Breast epithelium (tissue), 4 donors: ENCODE measurements at places on chromosomes 12 and 14.
A peak's percentile ranks its signal among the peaks of the same experiment; 100 is the strongest.

GRCh38 chr14:60775296-60775695 lies 40.7 kb downstream of the MNAT1 start:
- H3K36me3 ChIP-seq = no peaks in the 10 kb centered on the region
- H3K27ac ChIP-seq = no peak overlapping the region
- H3K4me3 ChIP-seq = no peak overlapping the region
- DNase-seq = no peak

DNA sequence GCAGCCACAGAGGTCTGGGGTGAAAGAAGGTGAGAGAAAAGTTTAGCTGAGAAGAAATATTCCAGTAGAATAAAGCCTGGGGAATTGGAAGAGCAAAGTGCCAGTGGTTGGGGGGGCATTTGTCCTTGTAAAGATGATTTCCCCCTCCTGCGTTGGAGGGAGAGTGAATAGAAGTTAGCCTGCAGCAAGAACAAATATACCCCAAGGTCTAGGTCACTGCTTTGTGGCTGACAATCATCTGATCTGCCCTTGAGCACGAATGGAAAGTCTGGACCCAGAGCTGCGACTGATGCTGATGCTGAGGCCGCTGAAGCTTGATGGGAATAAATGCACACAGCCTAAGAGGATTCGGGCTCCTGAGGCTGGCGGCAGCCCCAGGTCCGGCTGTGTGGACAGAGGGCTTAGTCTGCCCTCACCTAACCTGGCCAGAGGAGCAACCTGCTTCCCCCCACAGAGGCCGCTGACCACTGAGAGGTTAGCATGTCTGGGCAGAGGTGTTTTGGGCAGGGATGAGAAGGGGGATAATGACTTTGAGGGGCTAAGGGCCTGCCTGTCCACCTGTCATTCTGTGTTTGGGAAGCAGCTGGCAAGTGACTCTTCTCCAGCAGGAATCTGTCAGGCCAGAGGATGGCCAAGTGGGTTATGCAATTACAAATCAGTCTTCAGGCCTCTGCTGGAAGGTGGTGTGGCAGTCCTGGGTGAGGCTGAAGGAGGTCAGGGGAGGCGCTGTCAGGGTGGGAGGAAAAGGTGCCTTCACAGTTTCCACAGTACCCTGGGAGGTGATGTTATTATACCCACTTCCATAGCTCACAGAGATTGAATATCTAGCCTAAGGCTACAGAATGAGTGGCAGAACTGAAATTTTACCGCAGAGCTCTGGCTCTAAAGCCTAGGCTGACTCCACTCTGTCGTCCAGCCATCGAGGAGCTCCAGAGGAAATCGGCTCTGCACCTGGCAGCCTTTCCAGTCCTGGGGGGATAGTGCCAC lies 11.7 kb downstream of the TUBA1C start:
- no peak for DNase-seq
- no peaks in the 10 kb centered on the region for H3K36me3 ChIP-seq
- no peak overlapping the region for H3K4me3 ChIP-seq
- no peak overlapping the region for H3K27ac ChIP-seq
- no peaks in the 10 kb centered on the region for H3K27me3 ChIP-seq

DNA sequence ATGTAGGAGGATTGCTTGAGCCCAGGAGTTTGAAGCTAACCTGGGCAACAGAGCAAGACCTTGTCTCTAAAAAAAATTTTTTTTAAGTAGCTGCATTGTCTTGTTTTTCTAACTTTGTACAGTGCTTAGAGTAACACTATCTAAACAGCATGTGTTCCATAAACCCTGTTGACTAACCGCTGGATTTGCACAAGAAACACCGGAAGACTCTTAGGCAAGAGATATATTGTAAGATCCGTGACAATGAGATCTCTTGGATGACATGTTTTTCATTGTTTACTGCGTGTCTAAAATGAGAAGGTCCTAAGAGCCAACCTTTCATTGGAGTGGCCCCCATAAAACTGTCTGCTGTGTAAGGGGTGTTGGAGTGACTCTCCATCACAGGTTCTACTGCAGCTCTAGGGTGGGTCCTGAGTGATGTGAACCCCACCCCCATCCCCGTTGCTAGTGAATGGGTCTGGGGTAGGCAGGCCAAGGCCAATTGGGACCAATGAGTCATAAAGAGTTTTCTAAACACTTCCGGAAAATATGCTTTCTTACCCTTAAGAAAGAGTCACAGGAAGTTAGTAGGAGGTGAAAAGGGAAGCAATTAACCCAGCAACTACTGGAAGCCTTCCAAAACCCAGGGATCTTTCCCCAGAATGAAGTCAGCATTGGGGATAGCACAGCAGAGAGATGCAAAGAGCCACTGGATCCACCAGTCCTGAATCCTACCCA lies 24.3 kb upstream of the PCNX1 start:
- no peaks in the 10 kb centered on the region for H3K36me3 ChIP-seq
- H3K4me3 ChIP-seq = no peak overlapping the region
- H3K27ac ChIP-seq = no peak overlapping the region
- H3K27me3 ChIP-seq = no peaks in the 10 kb centered on the region
- no peak for DNase-seq

DNA sequence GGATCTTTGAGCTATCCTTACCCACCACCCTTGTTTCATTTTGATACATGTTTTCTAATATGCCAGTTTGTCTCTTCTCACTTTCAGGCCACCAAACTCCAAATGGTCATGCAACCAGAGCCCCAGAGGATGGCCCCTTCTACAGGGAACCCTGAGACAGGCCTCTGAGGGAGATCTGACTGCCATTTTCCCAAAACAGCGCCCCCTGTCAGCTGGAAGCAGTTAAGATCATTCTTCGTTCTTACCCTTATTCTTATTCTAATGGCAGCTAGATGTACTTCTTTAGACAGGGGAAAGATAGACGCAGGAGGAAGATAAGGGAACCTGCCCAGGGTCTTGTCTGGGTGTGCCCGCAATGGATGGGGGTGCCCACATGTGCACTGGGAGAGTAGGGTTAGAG lies 38.4 kb downstream of the C12orf56 start:
- H3K4me3 ChIP-seq = no peak overlapping the region
- H3K4me1 ChIP-seq = no peaks in the 10 kb centered on the region
- no peak for DNase-seq
- H3K36me3 ChIP-seq = no peaks in the 10 kb centered on the region
- H3K27me3 ChIP-seq = no peaks in the 10 kb centered on the region

DNA sequence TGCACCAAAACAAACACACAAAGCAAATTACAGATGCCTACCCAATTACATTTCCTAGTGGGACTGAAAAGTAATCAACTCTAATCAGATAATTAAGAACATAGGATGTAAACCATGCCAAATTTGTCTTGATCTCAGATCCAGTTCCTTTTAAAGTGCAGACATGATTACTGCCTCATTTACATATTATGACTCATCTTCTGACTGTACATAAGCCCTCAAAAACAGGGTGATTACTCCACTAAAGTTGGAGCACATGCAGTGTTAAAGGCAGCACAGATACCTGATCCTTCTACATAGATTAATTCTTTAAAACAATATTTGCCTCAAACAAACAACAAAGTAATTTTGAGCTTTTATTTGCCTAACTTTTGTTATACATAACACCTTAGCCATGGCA lies 337.2 kb downstream of the RPS29 start:
- no peak overlapping the region for H3K4me3 ChIP-seq
- H3K36me3 ChIP-seq = no peaks in the 10 kb centered on the region
- H3K27me3 ChIP-seq = no peaks in the 10 kb centered on the region

DNA sequence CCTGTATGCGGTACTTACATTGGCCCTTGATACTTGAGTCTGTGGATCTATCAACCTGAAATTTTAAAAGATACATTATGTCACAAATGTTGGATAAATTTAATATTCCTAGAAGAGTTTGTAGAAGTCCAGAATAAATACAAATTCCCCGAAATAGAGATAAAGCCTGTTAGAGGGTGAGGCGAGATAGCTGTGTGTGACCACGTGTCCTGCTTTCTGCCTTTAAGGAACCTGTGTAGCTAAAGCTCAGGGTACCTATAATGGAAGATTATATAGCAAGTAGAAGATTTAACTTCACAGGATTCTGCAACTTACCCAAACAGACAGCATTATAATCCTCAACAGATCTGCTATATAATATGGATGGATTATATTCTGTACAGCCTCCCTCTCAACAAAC lies 58.8 kb downstream of the APPL2 start:
- no peak for DNase-seq
- no peak overlapping the region for H3K27ac ChIP-seq
- H3K36me3 ChIP-seq = no peaks in the 10 kb centered on the region
- no peaks in the 10 kb centered on the region for H3K27me3 ChIP-seq
- no peaks in the 10 kb centered on the region for H3K4me1 ChIP-seq
- no peak overlapping the region for H3K4me3 ChIP-seq

DNA sequence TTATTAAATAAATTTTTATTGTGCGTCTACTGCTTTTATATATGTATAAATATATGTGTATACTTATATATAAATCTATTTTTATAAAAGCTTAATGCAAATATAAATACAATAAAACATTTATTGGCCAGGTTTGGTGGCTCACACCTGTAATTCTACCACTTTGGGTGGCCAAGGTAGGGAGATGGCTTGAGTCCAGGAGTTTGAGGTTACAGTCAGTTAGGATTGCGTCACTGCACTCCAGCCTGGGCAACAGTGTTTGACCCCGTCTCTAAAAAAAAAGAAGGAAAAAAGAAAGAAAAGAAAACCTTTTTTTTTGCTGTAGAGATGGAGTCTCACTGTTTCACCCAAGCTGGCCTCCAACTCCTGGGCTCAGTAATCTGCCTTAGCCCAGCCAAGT lies 20.9 kb downstream of the ACTR6 start:
- no peak overlapping the region for H3K27ac ChIP-seq
- no peaks in the 10 kb centered on the region for H3K27me3 ChIP-seq
- H3K36me3 ChIP-seq = no peaks in the 10 kb centered on the region
- no peaks in the 10 kb centered on the region for H3K4me1 ChIP-seq
- DNase-seq = no peak

- no peaks in the 10 kb centered on the region for H3K4me1 ChIP-seq
- no peak overlapping the region for H3K27ac ChIP-seq
- DNase-seq = no peak
- no peaks in the 10 kb centered on the region for H3K36me3 ChIP-seq
Observed at GRCh38 chr14:92780444-92781232, 13.5 kb upstream of the GOLGA5 start.

DNA sequence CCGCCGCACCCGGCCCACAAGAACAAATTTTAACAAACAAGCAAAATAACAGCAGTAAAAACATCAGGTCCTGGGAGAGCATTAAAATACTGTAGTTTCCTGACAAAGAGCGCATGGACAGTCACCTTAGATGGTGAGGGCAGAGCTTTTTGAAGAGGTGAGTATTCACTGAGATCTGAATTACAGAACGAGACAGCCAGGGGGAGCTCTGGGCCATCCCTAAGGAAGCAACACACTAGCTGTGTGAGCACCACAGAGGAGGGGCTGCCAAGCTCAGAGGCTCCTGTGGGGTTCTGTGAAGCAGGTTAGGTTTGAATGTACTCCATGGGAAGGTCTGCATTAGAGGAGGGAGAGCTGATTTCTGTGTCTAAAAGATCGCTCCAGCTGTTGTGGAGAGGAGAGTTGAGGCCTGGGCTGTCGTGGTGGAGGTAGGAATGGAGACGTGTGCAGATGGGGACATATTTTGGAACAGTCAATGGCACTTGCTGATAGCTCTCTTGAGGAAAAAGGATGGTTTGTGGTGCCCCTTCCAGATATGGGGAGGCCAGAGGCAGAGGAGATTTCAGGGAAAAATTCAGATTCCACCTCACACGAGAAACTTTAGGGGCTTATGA lies 72.9 kb downstream of the TRAFD1 start:
- H3K27ac ChIP-seq = no peak overlapping the region
- no peaks in the 10 kb centered on the region for H3K4me1 ChIP-seq
- H3K36me3 ChIP-seq = no peaks in the 10 kb centered on the region

GRCh38 chr12:58966939-58967338 lies 46.6 kb upstream of the LRIG3 start:
- no peak for DNase-seq
- no peak overlapping the region for H3K27ac ChIP-seq
- H3K4me1 ChIP-seq = no peaks in the 10 kb centered on the region
- no peaks in the 10 kb centered on the region for H3K36me3 ChIP-seq
- no peak overlapping the region for H3K4me3 ChIP-seq
- H3K27me3 ChIP-seq = no peaks in the 10 kb centered on the region

DNA sequence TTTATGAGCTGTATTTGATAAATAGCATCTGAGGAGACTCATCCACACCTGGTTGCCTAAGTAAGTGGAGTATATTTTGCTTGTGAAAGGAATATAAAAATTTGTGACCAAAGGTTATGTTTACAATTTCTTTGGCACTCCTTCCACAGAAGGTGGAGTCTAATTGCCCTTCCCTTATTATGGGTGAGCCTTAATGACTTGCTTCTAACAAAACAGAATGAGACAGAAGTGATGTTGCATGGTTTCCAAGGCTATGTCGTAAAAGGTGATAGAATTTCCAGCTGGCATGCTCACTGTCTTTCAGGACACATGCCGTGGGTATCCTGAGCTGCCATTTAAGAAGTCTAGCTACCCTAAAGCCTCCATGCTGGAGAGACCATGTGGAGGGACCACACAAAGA lies 116.8 kb upstream of the ABCD2 start:
- H3K27ac ChIP-seq = no peak overlapping the region
- no peaks in the 10 kb centered on the region for H3K27me3 ChIP-seq
- no peak overlapping the region for H3K4me3 ChIP-seq
- H3K36me3 ChIP-seq = no peaks in the 10 kb centered on the region

GRCh38 chr14:75450381-75451276 lies 22.8 kb downstream of the JDP2 start:
- peak overlapping the region; percentile 64 for H3K27ac ChIP-seq
- no peak overlapping the region for H3K4me3 ChIP-seq
- no peaks in the 10 kb centered on the region for H3K36me3 ChIP-seq
- no peaks in the 10 kb centered on the region for H3K27me3 ChIP-seq
- peaks cover 23% of the 10 kb centered on the region for H3K4me1 ChIP-seq

GRCh38 chr14:89317051-89317691 lies 99.9 kb downstream of the FOXN3 start:
- H3K4me3 ChIP-seq = no peak overlapping the region
- H3K36me3 ChIP-seq = no peaks in the 10 kb centered on the region
- no peak overlapping the region for H3K27ac ChIP-seq
- DNase-seq = no peak
- H3K27me3 ChIP-seq = no peaks in the 10 kb centered on the region
- H3K4me1 ChIP-seq = no peaks in the 10 kb centered on the region

- no peak for DNase-seq
- no peak overlapping the region for H3K4me3 ChIP-seq
- no peak overlapping the region for H3K27ac ChIP-seq
- H3K36me3 ChIP-seq = no peaks in the 10 kb centered on the region
- no peaks in the 10 kb centered on the region for H3K4me1 ChIP-seq
- H3K27me3 ChIP-seq = no peaks in the 10 kb centered on the region
Observed at GRCh38 chr14:102217987-102218421, 78.3 kb downstream of the WDR20 start.

- no peak for DNase-seq
- H3K4me1 ChIP-seq = no peaks in the 10 kb centered on the region
- H3K27ac ChIP-seq = no peak overlapping the region
- H3K36me3 ChIP-seq = no peaks in the 10 kb centered on the region
Observed at GRCh38 chr12:116959198-116959460, 48.4 kb downstream of the FBXW8 start.

GRCh38 chr12:111244673-111245072 lies 124.2 kb downstream of the PHETA1 start:
- no peaks in the 10 kb centered on the region for H3K36me3 ChIP-seq
- DNase-seq = no peak
- H3K4me3 ChIP-seq = no peak overlapping the region
- H3K4me1 ChIP-seq = no peaks in the 10 kb centered on the region
